Caudate nucleus (tissue), 63 donors: ENCODE measurements at places on chromosomes 6 and 20.

DNA sequence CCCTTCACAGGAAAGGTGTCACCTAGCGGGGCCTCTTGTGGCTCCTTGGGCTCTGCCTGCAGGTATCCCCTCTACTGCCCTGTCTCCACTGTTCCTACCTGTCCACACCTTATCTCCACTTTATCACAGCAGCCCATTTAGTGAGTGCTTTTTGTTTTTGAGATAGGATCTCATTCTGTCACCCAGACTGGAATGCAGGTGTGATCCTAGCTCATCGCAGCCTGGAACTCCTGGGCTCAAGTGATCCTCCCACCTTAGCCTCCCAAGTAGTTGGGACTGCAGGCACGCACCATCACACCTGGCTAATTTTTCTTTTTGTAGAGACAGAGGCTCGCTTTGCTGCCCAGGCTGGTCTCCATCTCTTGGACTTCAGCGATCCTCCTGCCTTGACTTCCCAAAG is 48.0 kb downstream of the BCAS4 start:
- DNase-seq: no peak

DNA sequence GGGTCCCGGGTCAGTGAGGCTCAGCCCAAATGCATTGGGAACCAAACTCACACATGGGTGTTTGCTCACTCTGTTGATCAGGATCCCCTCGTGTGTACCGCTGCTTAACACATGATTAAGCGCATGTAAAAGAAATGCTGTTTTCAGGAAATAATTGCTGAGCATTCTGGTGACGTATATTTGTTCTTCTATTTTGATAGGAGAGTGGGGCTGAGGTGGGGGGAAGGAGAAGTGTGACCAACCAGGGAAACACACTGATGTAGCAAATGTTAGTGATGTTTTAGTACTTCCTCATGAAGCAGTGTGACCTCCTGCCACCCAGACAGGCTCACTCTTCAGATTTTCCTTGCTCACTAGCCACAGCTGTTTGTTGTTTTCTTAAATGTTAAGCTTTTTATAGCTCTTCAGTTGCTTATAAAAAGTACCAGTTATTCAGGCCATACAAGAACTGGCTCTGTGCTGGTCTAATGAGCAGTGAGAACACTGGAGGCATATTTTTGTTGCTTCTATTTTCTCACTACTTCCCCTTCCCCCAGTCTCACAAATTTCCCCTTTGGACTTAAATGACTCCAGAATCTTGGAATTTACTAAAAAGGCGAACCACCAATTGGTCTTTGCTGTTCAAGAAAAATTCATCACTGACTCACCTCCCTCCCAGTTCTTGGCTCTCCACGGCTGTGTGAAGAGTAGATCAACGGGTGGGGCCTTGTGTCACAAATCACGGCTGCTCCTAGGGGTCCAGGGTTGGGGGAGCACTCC is 79.2 kb upstream of the BACH2 start:
- DNase-seq: no peak

DNA sequence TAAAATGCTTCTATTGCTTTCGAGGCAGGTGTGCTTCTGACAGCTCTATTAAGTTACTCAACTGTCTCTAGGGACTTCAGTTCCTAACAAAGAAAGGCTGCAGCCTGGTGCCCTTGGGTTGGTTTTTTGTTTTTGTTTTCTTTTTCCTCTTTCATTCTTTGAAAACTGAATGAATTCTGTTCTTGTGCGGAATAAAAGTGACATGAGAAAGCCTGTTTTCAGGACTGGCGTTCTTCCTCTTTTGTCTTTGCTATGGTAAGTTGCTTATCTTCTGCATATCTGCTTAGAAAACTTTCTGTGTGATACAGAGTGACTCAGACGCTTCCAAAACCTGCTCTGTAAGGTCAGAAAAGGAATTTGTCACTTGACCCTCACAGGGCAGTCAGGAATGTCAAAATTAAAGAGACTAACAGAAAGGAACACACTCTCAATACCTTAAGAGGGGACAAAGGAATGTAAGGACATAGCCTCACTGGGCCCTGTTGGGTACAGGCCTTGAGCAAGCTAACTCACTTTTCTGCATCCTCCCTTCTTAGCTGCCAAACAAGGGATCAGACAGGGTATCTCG is 56.2 kb upstream of the NHSL1 start:
- DNase-seq: no peak

DNA sequence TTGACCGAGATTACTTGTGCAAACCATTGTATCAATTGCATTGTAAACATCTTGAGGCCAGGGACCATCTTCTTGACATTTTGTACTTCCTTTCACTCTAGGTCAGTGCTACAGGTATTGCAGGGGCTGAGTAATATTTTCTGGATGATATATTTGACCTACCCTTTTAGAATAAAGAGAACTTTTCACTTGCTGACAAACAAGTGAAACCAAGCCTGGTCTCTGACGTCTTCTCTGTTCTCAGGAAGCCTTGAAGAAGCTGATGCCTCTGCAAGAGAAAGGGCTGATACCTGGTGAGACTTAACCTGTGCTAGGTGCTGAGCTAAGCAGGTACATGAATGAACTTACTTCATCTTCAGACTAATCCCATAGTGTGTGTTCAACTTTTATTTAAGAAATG is 60.5 kb upstream of the GGTLC1 start:
- no peak for DNase-seq

GRCh38 chr6:131657630-131658111 is 20.6 kb downstream of the ENPP3 start:
- no peak for DNase-seq

DNA sequence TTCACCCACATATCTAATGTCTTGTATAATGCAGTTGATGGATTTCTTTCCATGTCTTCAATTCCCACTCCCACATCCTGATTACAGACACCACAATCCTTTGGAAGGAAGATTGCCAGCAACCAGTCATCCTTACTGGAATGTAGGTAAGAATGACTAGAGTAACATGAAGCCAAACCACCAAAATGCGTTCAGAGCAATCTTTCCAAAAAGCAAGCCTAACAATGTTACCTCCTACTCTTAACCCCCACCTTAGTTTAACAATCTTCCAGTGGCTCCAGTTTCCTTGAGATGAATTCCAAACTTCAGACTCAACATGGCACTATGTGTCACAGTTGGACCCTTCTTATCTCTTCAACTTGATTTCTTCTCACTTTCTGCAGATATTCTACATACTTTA is 685.6 kb downstream of the DOK5 start:
- DNase-seq: no peak

DNA sequence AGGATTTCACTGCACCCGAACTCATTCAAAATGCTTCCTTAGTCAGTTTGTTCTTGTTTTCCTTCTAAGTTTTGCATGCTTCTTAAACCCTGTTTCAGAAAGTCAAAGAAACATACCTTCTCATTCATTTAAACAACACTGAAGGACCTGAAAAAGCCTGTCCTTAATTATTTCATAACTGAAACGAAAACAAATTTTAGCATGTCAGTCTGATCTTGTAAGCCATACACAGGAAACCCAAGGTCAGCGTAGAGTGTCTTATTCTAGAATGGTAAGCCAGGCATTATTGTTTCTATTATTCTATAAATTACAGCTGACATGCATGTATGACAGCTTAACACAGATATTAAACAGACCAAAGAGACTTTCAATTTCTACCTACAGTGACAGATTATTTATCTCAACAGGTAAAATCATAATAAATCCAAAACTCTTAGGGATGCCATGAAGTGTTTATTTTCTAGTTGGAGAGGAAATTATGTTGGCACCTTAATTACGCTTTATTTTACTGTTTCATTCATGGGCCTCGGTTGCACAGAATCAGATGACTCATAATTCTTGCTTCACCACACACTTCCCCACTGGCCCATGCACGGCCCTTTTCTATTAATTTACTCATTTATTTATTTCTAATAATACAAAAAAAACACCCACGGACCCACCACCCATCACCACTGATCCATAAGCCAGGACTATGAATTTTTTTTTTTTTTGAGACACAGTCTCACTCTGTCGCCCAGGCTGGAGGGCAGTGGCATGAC is 39.3 kb upstream of the DUSP22 start:
- DNase-seq: no peak

GRCh38 chr6:38262026-38262425 is 377.7 kb downstream of the BTBD9 start:
- no peak for DNase-seq

GRCh38 chr6:33620856-33621710 is at the start of gene ITPR3:
TSS of gene ITPR3 (plus strand) at chr6:33621322. CDS start at chr6:33621603, 281 bp downstream.
- DNase-seq: no peak

DNA sequence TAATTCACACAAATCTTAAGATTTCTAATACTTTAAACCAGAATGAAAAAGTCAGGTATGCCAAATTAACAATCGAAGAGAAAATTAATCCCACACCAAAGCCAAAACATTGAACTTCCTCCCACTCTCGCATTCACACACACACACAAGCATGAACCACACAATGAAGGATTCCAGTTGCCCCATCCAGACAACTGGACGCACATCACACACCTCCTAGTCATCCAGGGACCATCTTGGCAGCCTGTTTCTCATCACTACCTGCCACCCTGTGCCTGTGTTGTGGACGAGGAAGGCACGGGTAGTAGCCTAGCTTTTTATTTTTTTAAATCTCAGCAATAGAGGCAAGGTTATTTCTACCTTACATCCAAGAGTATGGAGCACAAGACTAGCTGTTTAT is 15.2 kb downstream of the B4GALT5 start:
- no peak for DNase-seq
